ENCODE measurements at places on chromosomes 16 and 17.

GRCh38 chr16:66359012-66359411 is 7.5 kb upstream of the CDH5 start:
- DNase-seq = peak; percentile 51

GRCh38 chr17:50916708-50917417 is 50.7 kb upstream of the TOB1 start:
- DNase-seq = no peak

DNA sequence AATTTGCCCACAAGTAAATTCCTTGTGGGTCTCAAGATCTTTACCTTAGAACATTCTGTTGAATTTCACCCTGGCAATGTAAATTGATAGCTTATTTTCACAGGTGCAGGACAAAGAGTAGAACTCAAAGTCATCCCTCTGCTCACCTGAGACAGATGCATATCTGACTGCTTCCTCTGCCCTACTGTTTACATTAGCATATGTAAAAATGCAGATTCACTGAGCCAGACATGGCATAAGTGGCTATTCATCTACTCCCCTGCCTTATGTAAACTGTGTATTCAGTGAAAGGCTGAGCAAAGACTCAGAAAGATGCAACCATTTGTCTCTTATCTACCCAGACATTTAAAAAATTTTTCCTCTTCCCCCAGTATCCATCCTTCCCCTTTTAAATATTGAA is 22.3 kb upstream of the MILR1 start:
- no peak for DNase-seq

GRCh38 chr17:81958633-81959342 is 2.2 kb downstream of the NOTUM start:
- no peak for DNase-seq

DNA sequence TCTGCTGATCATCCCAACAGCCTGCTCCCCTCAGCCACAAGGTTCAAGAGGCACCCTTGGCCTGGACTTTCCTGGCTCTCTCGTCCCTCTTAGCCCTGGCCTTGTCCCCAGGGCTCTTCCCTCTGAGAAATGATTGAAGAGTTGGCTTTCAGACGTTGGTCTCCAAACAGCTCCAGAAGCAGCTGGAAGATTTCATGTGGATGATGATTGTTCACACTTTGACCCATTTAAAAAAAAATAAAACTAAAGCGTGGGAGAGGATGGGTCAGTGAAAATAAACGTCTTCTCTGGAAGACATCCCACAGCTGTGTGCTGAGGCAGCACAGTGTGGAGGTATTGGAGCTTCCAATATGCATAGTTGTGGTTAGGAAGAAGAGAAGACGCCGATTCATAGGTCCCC is 54.7 kb upstream of the CDH11 start:
- peak; percentile 89 for DNase-seq

- no peak for DNase-seq
Observed at GRCh38 chr17:39709998-39710964, 10.4 kb downstream of the ERBB2 start.

GRCh38 chr17:1627182-1627981 is 1.3 kb downstream of the SLC43A2 start:
- no peak for DNase-seq

- DNase-seq = peak; percentile 14
Observed at GRCh38 chr17:32854207-32854606, 22.7 kb downstream of the MYO1D start.

DNA sequence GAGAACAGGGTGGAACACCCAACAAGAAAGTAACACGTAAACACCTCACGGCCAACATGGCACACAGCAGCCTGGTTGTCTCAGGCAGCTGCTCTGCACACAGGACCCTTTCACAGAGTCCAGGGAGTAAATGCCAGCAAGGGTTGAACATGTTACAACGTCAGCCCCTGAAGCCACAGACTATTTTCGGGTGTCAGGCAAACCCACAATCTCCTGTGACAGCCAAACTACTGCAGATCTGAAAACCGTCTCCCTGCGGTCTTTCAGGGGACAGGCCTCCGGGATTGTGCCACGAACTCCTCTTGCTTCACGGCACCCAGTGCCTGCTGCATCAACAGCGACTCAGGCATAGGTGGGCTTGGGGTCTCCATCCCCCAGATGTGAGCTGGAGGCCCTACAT is 127.7 kb downstream of the XYLT1 start:
- no peak for DNase-seq

DNA sequence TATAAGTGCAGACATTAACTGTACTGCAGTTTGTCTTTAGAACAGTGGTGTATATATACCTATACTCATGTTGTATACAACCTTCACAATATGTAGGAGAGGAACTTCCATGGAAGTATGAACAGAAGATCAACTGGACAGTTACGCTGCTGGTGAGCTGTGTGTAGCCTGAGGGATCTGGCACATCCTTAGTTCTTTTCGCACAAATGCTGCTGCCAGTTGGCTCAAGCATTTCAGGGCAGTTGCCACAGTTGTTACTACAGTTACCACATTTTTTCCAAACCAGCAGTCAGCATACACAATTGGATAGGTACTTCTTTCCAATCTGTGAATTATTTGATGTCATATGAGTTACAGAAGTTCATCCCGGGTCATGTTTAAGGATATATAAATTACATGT is 539.6 kb upstream of the HSBP1 start:
- no peak for DNase-seq

DNA sequence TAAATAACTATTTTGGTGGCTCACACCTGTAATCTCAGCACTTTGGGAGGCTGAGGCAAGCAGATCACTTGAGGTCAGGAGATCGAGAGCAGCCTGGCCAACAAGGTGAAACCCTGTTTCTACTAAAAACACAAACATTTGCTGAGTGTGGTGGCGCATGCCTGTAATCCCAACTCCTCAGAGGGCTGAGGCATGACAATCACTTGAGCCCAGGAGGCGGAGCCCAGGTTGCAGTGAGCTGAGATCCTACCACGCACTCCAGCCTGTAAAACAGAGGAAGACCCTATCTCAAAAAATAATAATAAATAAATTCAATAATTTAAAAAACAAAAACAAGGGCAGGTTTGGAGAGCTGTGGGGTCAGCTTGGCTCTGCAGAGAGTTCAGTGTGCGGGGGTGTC is 5.7 kb upstream of the SLC4A1 start:
- no peak for DNase-seq

- DNase-seq = no peak
Observed at GRCh38 chr17:79939755-79940458, 95.8 kb downstream of the TBC1D16 start.

DNA sequence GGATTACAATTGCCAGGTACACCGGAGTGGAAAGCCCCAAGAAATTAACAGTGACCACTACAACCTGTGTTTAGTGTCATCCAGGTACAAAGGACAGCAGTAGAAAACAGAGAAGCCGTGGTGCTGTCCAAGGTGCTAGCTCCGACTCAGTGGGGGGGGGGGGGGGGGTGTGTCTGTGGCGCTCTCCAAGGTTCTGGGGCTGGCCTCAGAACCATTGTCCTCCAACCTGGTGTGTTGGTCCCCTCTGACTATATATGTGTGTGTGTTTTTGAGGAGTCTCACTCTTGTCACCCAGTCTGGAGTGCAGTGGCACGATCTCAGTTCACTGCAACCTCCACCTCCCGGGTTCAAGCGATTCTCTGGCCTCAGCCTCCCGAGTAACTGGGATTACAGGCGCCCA is 5.8 kb upstream of the ZNF23 start:
- DNase-seq = peak; percentile 42

DNA sequence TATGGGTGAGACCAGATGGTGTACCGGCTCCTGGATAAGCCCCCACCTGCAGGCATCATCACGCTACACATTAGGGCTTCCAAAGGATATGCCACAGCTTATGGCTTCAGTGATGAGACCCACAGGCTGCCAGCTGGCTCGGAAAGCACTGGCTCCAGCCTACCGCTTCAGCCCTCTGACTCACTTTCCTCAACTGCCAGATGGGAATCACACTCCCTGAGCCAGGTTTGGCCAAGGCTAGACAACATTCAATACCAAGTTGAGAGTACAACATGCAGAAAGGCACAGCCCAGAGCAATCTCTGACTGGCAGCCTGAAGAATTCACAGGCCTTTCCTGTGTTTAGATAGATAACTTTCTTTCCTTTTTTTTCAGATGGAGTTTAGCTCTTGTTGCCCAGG is 10.3 kb downstream of the CENPV start:
- DNase-seq = peak; percentile 12

DNA sequence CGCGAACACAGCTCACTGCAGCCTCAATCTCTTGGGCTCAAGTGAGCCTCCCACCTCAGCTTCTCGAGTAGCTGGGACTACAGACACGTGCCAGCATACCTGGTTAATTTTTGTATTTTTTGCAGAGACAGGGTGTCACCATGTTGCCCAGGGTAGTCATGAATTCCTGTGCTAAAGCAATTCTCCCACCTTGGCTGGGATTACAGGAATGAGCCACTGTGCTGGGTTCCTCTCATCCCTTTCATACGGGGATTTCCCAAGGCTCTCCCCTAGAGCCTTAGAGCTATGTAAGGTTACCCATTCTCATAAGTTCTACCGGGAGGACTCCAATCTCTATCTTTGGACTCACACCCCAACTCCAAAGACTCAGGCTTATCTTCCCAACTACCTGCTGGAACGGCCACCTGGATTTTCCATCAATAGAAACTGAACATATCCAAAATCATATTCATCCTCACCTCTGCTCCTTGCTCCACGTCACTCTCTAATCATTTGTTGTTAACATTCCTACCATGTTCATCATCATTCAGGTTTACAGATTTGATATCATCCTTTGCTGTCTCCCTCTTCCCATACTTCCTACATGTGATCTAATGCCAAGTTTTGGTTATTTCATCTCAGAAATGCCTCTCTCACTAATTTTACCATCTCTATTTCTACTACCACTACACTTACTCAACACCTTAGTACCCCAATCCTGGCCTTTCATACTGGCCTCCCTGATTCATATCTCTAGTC is 92.5 kb downstream of the NCOR1 start:
- no peak for DNase-seq

- no peak for DNase-seq
Observed at GRCh38 chr17:34755371-34755770, 176.0 kb downstream of the TMEM132E start.

DNA sequence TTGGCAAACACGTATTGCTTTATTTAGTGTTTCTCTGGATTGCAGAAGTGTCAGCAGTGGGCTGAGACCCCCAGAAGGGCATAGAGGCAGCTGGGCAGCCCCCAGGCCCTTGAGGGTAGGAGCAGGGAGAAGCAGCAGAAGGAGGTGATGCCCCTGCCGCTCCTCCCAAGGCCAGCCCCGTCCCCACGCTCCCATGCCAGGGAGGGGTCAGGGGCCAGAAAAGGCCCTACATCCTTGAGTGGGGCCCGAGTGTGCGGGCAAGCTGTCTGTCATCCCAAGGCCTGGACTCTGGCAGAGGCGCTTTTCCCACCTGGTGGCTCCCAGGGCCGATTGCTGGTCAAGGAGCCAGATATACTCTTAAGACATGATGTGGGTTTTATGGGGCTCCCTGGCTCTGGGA is 8.2 kb upstream of the CRK start:
- no peak for DNase-seq

DNA sequence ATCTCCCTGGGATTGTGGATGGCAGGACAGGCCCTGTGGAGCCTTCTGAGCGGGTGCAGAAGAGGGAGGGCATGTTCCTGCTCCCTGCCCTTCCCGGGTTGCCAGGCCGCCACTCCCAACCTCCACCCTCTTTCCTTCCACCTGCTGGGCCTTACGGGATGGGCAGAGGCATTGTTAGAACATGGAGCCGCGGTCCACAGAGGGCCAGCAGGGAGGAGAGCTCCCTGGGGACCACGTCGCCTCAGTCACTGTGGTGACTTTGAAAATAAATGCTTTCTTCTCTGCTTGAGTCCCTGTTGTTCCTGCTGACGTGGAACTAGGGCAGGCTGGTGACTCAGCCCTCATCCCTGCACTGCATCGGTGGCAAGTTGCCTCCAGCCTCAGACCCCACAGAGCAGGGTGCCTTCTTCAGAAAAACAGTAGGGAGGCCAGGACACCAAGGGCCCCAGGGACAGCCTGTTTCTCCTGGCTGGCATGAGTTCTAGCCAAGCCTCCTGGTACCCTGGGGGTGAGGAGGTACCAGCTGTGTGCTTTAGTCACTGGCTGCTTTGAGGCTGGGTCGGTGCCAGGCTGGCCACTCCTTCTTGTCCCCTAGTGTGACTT is 224.9 kb downstream of the SEC14L1 start:
- DNase-seq = peak; percentile 92

- peak; percentile 22 for DNase-seq
Observed at GRCh38 chr16:48608452-48608851, 1.5 kb downstream of the N4BP1 start.

DNA sequence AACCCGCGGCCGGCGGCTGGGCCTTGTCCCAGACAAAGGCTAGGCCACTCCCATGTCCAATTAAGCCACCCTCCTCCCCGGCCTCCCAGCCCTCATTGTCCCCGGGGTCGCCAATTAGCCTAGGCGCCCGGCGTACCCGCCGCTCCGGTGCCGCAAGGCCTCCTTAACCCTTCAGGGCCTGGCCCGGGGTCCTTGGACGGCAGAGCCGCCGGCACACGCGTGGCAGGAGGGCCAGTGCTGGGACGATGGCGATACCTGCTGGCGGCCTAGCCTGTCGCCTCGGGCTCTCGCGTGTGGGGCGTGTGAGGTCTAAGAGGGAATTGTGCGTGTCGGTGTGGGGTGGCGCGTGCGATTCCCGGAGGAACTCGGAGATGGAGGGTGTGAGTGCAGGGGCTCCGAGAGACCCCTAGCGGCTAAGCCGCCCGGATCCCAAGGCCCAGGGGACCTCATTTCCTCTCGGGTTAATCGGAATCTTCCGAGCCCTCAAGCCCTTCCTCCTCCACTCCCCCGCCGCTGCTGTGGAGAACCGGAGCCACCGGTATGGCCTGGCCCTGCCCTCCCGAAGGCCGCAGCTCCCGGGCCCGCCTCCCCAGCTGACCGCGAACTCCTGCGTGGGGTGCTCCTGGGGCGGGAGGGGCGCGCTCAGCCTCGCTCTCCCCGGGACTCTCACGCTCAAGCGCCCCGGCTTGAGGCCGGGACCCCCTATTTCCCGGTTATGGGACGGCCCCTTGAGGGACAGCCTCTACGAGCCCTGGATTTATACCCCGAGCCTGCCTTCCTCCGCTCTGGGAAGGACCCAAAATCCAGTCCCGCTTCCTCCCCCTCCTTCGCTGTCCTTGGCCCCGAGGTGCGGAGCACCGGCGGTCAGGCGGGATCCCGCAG is 11.9 kb downstream of the TBX2 start:
- peak; percentile 50 for DNase-seq

DNA sequence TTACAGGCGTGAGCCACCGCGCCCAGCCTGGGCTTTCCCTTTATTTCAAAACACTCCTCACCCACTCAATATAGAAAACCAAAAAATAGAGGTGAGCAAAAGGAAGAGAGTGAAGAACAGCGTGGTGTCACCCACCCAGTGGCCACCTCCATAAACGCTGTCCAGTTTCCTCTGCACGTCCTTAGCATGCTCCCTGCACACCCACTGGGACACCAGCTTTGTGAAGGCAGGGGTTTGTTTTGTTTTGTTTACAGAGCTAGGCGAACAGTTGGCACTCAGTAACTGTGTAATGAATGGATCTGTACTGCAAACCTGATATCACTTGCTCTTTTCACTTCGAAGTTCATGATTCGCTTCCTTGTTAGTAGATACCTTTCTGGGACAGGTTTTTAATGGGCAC is 73.0 kb downstream of the PRKCB start:
- DNase-seq = no peak

DNA sequence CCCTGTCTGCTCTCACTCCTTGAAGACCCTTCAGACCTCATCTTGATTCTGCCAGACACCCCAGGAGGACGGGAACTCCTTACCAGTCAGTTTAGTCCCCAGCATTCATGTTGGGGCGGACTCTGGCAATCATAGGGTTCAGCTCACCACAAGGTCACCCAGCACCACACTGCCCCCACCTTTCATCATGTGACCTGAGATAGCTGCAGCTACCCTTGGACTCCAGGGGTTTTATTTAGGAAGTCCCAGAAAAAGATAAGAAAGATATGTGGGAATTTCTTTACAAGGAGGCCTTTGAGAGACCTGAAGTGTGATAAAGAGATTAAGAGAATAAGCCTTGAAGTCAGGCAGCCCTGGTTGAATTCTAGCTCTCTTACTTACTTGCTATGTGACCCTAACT is 59.8 kb upstream of the NLK start:
- no peak for DNase-seq

All from fibroblast of skin of right biceps (primary cell).